ENCODE measurements at places on chromosomes 3 and 15.
A peak's percentile ranks its signal among the peaks of the same experiment; 100 is the strongest.

DNA sequence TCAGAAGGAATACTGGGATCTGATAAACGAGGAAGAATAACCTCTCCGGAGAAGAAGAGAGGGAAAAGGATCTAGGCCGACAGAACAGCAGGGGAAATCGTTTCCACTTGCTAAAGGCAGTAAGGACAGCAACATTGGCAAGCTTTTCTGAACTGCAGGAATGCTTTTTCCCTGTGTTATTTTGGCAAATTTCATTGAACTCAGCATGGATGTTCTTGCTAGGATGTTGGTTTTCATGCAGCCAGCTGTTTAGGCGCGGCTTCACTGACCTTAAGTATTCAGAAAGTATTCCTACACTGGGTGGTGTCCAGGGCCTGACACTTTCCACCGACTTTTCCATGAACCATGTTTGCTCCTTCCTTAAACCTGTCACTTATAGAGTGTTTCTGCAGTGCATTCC is 489.7 kb downstream of the CNTN3 start:
- DNase-seq: no peak

- peak; percentile 60 for DNase-seq
These were observed 17.1 kb downstream of the CTXND1 start for GRCh38 chr15:80234883-80235282.

- DNase-seq: peak; percentile 83
These were observed 103.3 kb upstream of the PRTG start for GRCh38 chr15:55846116-55846707.

GRCh38 chr15:90419738-90420406 is 31.8 kb downstream of the IQGAP1 start:
- peak; percentile 90 for DNase-seq

GRCh38 chr15:68166847-68167246 is 38.3 kb downstream of the CALML4 start:
- no peak for DNase-seq

DNA sequence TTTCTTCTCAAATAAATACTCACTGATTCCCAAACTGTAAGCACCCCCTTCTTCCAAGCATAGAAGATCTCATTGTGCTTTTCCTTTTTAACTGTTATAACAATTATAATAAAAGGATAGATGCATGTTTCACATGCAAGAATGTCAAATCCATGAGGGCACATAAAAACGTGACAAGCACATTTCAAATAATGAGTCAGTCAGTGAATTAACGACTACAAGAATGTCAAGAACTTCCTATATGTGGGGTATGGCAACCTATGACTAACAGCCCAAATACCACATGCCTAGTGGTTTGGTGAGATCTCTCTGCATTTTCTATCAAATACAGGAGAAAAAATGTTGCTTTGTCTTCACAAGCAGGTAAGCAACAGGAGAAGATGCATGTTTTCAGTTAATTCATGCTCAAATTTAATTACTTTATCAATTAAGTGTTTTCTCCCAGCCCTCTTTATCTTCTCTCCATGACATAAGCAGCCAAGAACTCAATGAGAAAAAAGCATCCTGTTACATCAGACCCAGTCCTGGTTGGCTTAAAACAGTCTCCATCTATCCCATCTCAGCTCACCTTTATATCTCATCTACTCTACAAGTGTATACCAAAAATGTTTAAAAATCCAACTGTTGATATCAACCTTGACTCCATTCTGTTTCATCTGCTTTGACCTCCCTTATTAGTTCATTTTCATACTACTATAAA is 181.5 kb upstream of the LMCD1 start:
- DNase-seq: peak; percentile 18

DNA sequence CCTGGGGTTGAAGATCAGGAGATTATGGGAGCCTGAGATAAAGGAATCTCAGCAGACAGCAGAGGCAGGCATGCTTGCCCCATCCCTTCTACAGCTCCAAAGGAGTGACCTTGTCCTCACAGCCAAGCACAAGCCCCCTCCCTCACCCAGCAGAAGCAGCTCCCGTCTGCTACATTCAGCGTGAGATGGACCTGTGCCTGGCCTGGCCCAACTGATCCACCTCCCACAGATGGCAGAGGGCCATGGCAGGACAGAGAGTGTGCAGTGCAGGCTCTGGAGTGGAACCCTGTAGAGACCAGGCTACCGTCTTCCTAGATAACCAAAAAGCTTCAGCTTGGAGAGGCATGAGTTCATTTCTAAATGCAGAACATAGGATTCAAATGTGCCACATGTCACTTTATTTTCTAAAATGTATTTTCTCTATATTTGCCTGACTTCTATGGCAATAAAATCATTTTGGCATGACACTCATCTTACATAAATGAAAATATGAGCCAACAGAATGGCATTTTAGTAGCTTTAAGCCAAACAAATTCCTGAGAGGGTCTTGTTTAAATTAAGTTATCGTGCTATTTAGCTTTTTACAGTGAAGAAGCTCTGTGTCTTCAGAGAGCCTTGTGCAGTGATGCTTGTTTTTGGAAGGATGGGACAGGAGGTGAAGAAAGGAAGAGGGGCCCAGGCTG is 43.7 kb downstream of the SLC12A8 start:
- no peak for DNase-seq
